ENCODE measurements at places on chromosomes 5 and 9.

DNA sequence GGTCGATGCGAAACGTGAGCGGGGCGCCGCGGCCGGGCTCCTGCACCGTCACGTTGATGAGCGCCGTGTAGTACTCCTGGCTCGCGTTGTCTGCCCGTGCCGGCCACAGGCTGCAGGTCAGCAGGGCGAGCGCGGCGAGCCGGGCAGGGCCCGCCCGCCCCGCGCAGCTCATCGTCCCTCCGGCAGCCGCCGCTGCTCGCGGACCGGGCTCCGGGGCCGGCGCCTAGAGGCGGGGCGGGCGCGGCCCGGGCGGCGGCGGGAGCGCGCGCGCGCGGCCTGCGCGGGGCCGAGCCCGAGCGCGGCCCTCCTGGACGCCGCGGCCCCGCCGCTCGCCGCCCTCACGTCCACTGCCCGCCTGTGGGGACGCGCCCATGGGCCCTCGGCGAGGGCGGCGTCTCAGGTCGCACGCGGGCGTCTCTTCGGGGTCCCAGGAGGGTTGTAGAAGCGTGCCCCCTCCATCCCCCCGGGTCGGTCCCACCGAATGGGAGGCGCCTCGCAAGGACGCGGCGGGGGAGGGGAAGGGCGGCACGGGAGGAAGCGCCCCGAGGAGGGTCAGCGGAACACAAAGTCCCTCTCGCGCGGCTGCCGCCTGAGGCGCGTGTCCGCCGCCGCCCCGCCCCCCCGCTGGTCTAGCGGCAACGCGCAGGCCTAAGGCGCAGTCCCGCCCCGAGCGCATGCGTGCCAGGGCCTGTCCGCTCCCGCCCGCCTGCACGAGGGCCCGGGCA, at the start of gene RNF130:
TSS of gene RNF130 (minus strand) at position 229 of the 725 bp plus-strand sequence. CDS start at position 172, 57 bp downstream.
- DNase-seq: peak; percentile 85

- no peak for DNase-seq
Observed at GRCh38 chr9:4857163-4857810, 64.5 kb downstream of the RCL1 start.

DNA sequence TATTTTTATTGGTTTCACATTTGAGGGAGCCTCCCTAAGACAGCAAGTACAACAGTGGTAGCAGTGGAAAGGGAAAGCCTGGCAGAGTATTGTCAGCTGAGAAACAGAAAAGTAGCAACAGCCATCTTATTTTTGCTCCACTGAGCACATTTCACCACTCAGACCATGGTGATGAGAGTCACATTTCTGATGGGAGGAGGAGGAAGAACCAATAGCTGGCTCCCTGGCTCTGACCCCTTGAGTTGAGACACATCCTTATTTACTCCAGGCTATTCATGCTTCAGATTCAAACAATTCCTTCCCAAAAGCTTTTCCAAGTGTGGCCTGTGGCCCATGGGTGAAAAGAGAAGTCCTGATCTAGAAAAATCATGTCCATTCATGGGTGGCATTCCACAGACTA, 236.3 kb downstream of the ARHGAP26 start:
- DNase-seq: no peak

- no peak for DNase-seq
Observed at GRCh38 chr5:52728686-52729085, 59.0 kb upstream of the ITGA1 start.

- no peak for DNase-seq
Observed at GRCh38 chr5:64532212-64532611, 26.4 kb downstream of the RGS7BP start.

- DNase-seq: no peak
Observed at GRCh38 chr5:149888280-149888679, 56.3 kb downstream of the PDE6A start.

DNA sequence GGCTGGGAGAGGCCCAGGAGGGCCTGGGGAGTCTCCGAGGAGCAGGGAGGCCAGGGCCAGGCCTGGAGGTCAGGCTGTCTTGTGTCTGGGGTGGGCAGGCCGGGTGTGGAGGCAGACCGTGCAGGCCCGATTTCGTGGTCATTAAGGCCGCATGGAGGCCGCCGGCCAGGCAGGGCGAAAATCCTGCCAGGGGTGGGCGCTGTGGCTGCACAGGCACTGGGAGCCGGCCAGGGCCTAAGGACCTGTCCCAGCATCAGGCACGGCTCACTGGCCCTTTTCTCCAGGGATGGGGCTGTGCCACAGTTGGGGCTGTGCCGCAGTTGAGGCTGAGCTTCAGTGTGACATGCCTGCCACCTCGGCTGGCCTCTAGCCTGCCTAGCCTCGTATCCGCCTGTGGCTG, 35.9 kb downstream of the ASS1 start:
- DNase-seq: no peak

GRCh38 chr5:55917402-55918086, 66.4 kb downstream of the IL31RA start:
- DNase-seq: no peak

GRCh38 chr9:135400496-135400895, 79.1 kb upstream of the PPP1R26 start:
- DNase-seq: no peak

DNA sequence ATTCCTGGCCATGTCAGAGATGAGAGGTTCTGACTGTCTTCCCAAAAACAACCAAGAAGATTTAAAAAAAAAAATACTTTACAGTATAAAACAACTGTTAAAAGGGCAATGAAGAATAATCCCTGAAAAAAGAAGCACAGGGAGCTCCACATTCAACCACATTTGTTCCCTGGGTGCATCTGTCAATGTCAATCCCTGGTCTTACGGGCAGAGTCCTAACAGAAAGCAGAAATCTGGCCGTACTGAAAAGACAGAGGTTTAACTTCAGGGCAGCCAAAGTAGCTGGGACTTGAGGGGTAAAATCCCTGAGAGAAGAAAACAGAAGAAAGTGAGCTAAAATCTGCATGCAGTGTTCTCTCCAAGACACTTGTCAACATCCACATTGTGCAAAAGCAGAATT, 76.6 kb downstream of the RICTOR start:
- no peak for DNase-seq

DNA sequence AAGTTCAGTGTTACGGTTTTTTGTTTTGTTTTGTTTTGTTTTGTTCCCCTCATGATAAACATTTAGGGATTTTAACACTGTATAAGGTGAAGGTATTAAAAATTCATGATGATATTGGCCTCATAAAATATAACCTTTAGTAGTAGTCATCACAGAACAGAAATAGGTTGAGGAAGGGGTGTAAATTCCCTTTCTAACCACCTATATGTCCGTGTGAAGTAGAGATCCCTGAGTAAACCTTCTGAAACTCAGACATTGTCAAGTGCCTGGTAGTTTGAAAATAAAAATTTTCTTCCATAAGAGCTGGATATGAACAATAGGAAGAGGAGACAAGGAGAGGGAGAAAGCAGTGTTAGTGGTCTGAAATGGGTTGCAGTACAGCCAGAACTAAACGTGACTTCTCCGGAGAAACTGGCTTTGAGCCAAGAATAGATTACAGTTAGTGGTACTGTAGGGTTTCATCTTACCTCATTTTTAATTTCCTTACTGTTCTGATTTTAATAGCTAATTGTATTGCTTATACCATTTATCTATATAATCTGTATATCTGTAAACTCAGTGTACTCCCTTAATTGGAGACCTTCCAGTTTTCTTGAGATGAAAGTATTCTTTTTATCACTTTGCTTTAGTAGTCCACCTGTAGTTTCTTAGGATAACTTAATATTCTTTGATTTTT, 18.3 kb downstream of the UGCG start:
- DNase-seq: peak; percentile 29

DNA sequence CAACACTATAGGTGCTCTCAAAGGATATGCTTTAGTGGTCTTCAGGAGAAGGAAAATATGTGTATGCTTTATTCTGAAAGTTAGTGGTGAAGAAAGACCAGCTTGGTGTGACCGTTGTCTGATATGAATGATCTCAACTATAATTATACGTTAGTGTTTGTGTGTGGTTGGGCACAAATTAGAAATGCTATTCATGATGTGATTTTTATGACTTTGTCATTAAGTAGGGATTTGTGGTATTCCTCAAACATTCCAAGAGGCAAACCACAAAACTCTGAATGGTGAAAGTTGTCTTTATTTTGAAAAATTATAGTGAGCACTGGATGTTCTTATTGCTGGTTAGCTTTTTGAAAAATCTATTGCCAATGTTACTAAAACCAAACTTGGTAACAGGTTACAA, 6.2 kb upstream of the F2R start:
- no peak for DNase-seq

DNA sequence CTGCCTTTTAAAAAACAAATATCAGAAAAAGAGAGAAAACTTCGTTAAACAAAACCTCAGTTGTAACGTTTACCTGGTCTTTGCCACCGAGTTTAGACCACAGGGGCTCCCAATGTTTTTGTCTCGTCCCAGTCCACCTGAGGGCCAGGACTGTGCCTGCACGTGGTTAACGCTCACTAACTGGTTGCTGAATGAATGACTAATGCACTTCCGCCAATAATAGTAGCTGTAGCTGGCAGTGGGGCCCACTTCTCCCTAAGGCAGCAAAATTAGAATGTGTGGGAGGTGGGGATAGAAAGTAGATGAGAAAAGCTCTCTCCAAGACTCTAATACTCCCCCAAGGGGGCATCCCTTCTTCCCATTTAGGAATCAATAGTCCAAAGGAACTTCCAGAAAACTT, 29.1 kb upstream of the MED27 start:
- no peak for DNase-seq

- DNase-seq: peak; percentile 27
Observed at GRCh38 chr9:87336914-87337333, 160.7 kb upstream of the DAPK1 start.

- DNase-seq: peak; percentile 28
Observed at GRCh38 chr9:15403155-15403554, 19.5 kb upstream of the SNAPC3 start.

- DNase-seq: no peak
Observed at GRCh38 chr9:92189782-92190535, 74.7 kb upstream of the SPTLC1 start.

GRCh38 chr5:14894748-14895147, 23.2 kb upstream of the ANKH start:
- DNase-seq: no peak

DNA sequence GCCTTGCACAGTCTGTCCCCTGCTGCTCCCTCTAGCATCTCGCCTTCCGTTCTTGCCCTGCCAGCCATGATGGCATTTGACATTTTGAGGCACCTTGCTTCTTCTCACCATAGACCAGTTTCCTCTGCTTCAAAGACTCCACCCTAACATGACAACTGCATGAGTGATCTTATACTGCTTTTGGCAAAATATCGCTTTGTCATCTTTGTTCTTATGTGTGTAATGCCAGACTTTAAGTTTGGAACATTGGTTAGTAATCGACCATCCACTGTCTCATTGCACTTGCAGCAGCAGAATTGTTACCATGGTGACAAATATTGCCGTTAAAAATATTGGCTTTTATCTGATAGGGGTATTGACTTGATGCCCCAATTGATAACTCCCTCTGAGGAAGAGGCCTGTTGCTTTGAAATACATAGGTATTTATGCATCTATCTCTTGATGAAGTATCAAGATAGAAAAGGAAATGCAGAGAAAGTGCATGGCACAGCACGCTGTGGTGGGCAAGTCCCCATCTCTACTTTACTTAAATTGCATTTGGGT, 6.8 kb downstream of the GARIN3 start:
- peak; percentile 87 for DNase-seq

DNA sequence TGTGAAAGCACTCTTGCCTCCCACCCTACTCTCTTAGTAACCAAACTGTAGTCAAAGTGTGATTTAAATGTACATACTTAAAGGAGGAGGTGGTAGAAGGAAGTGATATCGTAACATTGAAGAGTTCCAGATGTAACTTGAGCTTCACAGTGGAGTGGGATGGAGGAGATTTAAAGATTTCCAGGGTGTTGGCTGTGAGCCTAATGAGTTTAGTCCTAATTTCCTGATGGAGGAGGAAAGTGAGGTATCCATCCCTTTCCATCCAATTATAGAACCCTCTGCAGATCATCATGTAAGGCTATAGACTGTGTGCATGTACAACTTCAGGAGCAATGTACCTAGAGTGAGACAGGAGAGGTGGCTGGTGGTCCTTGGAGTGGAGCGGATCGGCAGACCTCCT, 1163.9 kb upstream of the SEMA6A start:
- DNase-seq: no peak

DNA sequence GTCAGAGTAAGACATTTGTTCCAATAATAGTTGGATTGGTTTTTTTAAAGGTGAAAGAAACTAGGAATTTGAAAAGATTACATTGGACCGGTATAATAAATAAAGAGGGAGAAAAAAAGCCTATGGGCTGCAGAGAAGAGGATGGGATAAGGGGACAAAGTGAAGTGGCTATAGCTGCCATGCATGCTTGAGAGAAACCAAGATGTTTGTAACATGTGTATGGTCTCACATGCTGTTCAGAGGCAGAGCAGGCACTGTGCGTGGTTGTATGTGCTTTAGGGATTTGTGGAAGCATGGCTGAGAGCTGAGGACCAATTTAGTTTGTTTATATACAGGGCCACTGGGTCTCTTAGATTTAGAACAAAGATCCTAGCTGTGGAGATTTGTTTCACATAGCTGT, 32.7 kb downstream of the LNPEP start:
- DNase-seq: no peak

DNA sequence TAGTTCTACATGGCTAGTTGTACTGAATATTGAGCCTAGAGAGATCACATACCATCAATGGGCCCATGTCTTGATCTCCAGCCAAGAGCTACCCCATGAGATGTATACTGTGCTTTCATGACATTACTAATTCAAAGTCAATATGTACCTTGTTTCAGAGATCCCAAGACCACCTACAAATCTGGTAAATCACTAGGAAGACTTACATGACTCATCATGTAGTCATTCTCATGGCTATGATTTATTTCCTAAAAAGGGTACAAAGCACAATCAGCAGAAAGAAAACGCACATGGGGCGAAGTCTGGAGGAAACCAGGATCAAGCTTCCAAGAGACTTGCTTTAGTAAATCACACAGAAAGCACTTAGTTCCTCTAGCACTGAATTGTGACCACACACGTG, 103.0 kb downstream of the PCSK5 start:
- no peak for DNase-seq

DNA sequence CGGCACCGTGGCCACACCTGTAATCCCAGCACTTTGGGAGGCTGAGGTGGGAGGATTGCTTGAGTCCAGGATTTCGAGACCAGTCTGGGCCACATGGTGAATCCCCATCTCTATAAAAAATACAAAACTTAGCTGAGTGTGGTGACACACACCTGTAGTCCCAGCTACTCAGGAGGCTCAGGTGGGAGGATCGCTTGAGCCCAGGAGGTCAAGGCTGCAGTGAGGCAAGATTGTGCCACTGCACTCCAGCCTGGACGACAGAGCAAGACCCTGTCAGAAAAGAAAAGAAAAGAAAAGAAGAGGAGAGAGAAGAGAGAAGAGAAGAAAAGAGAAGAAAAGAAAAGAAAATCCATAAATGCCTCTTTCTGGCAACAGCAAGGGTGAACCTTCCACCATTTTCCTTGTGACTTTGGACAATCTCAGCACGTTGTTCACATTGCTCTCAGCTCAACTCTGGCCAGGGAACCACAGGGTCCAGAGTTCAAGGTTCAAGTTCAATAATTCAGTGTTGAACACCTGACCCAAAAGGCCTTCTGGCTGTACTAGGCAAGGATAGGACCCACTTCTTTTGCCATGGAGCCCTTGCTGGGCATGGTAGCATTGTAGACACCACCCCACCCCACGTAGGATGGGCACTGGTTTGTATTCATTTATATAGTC, 14.6 kb upstream of the DUSP1 start:
- DNase-seq: no peak
